Hematopoietic multipotent progenitor cell treated with erythropoietin and hydrocortisone succinate and interleukin-3 and kit ligand, for 15 days (in vitro differentiated cells): ENCODE measurements at places on chromosomes 6 and 20.

GRCh38 chr6:117480651-117481050, 1.8 kb upstream of the DCBLD1 start:
- no peak for DNase-seq

GRCh38 chr20:61560361-61560853, 308.3 kb downstream of the CDH4 start:
- DNase-seq, result no peak

DNA sequence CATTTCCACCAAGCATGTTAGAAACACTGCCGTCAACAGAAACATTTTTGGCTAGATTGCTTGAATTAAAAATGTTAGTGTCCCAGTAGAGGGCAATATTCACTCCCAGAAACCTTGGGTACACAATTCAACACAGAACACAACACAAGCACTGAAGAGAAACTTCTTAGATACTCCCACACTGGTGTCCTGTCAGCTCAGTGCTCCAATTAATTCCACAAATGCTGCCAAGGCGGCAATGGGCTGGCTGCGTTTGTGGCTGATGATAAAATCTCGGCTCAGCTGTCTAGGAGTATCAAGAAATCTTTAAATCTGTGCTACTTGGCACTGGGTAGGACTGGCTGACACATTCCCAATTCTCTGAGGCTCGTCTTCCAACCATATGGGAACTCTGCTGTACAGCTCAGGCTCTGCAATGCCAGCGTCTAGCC, 39.3 kb downstream of the BEND3 start:
- no peak for DNase-seq

GRCh38 chr20:62942456-62942855, 4.5 kb downstream of the GID8 start:
- DNase-seq, result no peak

DNA sequence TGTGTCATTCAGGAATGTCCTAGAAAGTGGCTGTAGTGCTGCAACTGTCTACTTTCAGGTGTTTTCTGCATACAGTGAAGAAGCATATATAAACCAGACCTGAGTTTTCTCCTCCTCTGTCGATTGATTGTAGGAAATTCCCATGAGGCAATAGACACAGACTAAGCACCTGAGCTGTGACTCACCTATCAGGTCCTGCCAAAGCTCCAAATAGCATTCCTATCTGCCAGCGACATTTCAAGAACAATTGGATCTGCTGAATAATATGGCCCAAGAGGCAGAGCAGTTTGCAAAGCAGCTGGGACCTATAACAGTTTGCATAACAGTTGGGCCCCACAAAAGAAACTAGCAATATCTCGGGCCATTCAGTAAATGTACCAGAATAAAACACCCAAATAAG, 360.4 kb downstream of the HAO1 start:
- no peak for DNase-seq

DNA sequence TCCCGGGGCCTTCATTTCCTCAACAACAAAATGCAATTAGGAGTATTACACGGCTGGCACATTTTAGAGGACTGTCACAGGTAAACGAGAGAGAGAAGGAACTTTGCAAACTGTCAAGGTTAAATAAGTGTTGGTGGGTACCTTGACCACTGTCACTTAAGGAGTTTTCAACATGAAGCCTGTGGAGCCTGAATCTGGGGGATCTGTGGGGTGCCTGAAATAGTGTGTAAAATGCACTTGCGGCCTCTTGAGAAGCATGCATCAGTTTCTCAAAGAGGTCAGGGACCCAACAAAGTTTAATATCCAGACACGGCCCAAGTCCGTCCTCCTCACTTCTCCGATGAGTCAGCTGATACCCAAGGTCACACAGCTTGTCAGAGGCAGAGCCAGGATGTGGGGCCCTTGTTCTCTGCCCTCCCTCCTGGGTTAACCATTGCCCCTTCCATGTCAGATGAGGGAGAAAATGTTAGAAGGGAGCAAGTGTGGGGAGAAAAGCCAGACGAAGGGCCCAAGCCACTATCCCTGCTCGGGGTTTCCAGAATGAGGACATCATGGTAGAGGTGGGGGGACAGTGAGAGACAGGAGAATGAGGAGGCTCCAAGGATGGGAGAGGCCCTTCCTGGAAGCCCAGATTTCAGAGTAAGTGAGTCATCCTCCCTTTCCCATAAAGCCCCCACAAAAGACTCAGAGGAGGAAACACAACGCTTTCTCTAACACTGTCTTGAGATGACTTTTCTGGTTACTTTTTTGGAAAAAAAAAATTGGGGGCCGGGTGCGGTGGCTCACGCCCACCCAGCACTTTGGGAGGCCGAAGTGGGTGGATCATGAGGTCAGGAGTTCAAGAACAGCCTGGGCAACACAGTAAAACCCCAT, 42.2 kb downstream of the C6orf132 start:
- no peak for DNase-seq

- DNase-seq, result no peak
Measured at GRCh38 chr6:128487055-128487454, 33.3 kb downstream of the PTPRK start.

GRCh38 chr6:41818271-41819054, 31.0 kb downstream of the TOMM6 start:
- DNase-seq, result no peak

- peak; percentile 44 for DNase-seq
Measured at GRCh38 chr20:47349365-47350180, 6.9 kb downstream of the ZMYND8 start.

DNA sequence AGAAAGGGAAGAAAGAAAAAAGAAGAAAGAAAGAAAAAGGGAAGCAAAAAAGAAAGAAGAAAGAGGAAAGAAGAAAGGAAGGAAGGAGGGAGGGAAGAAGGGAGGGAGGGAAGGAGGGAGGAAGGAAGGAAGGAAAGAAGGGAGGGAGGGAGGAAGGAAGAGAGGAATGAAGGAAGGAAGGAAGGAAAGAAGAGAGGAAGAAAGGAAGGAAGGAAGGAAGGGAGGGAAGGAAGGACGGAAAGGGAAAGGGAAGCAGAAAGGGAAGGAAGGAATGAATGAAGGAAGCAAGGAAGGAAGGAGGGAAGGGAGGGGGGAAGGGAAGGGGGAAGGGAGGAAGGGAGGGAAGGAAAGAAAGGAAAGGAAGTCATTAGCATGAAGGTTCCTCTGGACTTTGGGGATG, 452.9 kb downstream of the TFAP2B start:
- no peak for DNase-seq

GRCh38 chr6:15368186-15368585, 122.3 kb downstream of the JARID2 start:
- DNase-seq, result no peak

GRCh38 chr20:25865715-25866656, 169.3 kb upstream of the ZNF337 start:
- no peak for DNase-seq

GRCh38 chr6:27053738-27054137, 193.8 kb upstream of the PRSS16 start:
- DNase-seq, result no peak

GRCh38 chr6:161498359-161498758, 224.5 kb upstream of the AGPAT4 start:
- DNase-seq, result no peak

DNA sequence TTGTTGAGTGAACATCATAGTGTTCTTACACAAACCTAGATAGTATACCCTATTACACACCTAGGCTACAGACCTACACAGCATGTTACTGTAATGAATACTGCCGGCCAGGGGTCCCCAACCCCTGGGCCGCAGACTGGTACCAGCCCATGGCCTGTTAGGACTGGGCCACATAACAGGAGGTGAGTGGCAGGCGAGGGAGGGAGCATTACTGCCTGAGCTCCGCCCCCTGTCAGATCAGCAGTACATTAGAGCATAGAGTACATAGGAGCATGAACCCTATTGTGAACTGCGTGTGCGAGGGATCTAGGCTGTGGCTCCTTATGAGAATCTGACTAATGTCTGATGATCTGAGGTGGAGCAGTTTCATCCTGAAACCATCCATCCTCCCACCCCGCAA, 126.3 kb downstream of the PRND start:
- DNase-seq, result no peak

GRCh38 chr20:31596831-31597480, 8.1 kb upstream of the ID1 start:
- DNase-seq, result no peak

DNA sequence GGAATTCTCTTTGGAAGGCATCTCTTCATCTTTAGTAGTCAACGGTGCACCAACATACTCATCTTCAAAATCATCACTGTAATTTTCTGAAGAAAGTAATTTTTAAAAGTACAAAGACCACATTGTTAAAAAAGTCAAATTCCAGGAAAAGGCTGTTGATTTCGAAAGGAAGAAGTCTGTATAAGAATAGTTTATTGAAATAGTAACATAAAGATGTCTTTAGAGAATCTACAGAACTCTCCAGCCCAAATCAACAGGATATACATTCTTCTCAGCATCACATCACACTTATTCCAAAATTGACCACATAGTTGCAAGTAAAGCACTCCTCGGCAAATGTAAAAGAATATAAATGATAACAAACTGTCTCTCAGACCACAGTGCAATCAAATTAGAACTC, 23.4 kb downstream of the CEP162 start:
- DNase-seq, result no peak
